ENCODE measurements at places on chromosomes 2 and 18.

GRCh38 chr18:59765343-59765742 lies 68.1 kb upstream of the CCBE1 start:
- DNase-seq: no peak

DNA sequence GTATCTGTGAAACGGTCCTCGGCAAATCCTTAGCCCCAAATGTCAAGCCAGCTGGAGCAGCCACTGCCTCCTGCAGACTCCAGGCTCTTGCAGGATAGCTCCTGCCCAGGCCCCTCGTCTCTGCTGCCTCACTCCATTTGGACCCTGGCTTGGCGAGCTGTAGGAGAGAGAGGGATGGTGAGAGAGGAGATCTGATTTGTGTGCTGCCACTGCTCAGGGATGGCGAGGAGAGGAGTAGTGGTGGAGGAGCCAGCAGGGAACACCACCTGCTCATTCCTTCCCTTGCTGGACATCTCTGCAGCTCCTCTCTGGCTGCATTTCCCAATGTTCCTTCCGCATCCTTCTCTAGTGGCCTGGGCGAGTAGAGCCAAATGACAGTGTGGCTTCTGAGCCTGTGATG lies 109.1 kb upstream of the NCK2 start:
- no peak for DNase-seq

DNA sequence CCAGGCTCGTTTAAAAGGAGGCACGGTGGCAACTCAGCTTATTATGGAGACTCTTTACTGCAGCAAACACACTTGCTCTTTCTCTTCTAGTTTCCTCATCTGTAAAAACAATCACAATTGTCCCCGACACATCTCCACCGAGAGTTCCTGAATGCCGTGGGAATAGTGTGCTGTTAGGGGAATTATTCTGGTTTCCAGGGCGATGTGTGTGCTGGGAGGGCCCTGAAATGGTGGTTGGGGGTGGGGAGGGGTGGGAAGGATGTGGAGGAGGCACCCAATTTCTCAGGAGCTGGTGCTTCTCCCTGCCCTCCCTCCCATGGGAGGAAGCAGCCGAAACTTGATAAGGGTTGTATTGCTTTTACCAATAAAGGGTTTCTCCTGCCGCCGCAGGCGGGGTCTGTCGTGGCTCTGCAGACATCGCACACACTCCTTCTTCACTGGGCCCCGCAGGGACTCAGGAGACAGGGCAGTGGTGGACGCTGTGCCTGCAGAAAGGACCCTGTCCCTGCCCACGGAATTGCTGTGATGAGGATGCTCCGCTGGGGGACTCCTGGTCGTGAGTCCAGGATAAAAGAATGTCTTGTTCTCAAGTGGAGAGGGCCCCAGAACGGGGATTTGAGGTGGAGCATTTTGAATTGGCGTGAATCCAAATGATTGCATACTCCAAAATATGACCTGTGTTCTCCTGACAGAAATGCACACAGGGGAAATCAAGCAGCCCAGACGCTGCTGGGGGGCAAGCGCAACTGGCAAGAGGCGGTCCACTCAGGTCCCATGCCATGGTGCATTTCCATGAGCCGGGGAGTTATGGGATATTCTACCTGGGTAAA lies 119.2 kb downstream of the ACKR3 start:
- DNase-seq: no peak

DNA sequence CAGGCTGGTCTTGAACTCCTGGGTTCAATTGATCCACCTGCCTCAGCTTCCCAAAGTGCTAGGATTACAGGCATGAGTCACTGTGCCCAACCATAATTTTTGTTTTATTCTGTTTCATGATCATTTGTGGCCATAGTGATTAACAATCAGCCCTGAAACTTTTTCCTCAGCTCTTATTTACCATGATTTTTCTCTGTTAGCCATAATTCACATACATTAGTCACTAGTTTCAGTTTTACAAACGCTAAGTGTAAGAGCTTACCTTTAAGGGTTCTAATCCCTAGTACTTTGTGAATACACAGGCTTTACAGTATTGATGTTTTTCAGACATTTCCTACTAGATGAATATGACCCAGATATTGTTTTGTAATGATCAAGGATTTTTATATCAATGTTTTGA lies 216.1 kb downstream of the DPP4 start:
- no peak for DNase-seq

- no peak for DNase-seq
Measured at GRCh38 chr2:107278672-107279071, 392.7 kb upstream of the ST6GAL2 start.

GRCh38 chr2:217367464-217367863 lies 507.6 kb upstream of the TNP1 start:
- DNase-seq: no peak

GRCh38 chr2:227781841-227782240 lies 31.8 kb upstream of the CCL20 start:
- DNase-seq: no peak

DNA sequence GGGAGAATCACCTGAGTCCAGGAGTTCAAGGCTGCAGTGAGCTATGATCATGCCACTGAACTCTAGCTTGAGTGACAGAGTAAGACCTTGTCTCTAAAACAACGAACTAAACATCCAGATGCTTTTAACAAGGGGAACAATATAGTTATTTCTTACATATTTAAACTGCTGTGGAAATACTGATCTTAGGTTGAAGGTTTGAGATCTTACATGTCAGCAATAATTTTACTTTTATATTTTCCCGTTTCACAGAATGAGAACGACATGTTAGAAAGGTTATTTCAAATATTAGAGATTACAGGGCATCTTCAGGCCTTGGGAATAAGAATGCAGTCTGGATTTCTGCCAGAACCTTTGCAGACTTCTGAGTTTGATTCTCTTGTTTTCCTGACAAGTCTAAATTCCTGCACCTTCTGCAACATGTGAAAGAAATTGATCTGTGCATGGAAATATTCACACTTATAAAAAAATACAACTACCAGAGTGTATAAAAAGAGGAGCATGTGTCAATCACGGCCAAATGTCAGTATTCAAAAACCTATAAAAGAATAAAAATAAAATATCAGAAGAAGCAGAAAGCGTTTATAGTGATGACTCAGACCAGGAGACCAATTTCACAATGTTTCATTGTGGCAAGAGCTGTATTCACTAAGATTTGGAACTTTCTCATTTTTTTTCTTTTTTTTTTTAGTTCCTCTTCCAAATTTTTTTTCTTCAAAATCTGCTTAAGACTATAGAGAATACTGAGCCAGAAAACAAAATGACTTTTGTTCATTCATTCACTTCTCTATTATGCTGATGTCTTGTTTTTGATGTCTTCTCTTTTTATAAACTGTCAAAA lies 29.6 kb downstream of the COLEC12 start:
- no peak for DNase-seq

DNA sequence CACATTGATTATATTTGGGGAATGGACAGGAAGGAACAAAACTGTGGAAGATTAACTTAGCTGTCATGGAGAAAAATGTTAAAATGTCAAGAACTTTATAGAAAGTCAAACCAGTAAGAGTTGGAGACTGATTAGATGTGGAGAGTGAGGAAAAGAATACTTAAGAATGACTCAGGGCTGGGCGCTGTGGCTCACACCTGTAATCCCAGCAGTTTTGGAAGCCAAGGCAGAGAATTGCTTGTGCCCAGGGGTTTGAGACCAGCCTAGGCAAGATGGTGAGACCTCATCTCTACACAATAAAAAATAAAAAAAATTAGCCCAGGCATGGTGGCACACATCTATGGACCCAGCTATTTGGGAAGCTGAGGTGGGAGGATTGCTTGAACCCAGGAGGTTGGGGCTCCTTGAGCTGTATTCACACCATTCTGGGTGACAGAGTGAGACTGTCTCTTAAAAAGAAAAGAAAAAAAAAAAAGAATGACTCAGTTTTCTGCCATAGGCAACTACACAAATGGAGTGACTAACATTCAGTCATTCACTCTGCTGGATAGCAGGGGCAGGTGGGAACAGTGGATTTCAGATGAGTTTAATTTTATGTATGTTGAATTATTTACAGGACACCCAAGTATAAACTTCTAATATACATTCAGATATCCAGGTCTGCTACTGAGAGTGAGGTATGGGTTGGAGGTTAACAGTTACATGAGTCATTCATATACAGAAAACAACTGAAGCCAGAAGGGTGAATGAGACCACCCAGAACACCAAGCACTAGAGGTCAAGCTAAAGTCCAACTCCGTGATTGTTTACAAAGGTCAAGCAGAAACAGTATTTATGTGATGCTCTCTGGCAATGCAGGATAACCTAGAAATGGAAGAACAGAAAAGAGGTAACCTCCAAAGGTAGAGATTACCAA lies 33.9 kb downstream of the ORC2 start:
- no peak for DNase-seq

DNA sequence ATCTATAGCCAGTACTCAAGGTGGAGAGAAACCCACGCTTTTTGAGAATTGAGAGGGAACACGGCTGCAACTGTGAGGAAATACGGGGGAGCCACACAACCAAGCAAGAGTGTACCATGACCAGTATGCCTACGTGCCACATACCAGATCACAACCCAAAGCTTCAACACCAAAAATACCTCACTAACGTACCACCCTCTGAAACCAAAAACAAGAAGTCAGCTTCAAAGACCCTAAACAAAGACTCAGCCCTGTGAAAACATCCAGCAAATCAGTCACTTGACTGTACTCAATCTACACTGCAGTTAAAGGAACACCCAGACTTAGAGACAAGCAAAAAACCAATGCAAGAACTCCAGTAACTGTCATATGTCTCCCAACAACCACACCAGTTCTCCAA lies 17.0 kb downstream of the RNU4ATAC start:
- no peak for DNase-seq

DNA sequence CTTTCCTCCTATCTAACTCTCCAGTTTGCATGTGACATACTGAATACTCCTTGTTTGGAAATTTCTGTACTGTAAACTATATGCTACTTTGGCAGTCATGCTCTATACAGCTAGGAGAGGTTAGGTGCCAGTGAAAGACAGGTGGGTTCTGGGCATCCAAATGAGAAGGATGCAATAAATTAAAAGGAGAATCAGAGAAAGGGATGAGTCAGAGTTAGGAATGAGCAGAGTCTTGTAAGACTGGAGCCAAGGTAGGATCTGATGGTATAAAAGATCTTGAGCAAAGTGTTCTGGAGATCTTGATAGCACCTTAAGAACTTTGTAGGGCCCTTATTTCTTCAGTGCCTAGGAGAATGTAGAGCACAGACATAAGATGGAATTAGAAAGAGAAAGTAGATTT lies 58.7 kb upstream of the STAM2 start:
- no peak for DNase-seq

- no peak for DNase-seq
Measured at GRCh38 chr2:33607251-33607721, 8.2 kb upstream of the FAM98A start.

GRCh38 chr2:129302106-129302505 lies 677.4 kb upstream of the RAB6C start:
- no peak for DNase-seq

DNA sequence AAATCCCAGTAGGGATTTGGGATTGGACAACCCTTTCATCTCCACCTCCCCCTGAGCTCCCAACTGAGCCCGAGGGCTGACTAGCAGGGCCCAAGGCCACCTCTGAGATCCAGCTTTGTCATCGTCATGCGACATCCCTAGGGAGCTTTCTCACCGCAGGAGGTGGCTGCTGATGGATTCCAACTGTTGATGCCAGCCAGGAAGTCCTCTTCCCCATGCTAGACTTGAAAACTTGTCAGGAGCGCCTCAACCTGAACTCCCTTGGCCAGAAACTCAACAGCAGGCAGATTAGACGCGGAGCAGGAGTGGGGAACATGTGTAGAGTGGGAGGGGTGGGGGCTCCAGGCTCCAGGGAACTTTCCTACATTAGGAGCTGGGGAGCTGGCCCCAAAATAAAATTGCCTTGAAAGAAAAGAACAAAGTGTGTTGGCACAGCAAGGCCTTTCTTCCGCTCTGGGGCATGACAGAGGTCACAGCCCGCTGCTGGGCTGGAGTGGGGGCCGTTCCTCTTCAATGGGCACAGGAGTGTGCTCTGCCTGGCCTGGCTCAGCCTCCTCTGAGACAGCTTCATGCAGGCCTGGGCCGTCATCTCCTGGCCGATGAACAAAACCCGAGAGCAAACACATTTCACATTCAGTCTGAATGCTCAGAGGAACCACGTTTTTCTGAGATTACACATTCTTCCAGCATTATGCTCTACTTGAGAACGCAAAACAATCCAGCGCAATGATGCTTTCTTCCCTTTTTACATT lies 34.5 kb downstream of the EMILIN2 start:
- no peak for DNase-seq

DNA sequence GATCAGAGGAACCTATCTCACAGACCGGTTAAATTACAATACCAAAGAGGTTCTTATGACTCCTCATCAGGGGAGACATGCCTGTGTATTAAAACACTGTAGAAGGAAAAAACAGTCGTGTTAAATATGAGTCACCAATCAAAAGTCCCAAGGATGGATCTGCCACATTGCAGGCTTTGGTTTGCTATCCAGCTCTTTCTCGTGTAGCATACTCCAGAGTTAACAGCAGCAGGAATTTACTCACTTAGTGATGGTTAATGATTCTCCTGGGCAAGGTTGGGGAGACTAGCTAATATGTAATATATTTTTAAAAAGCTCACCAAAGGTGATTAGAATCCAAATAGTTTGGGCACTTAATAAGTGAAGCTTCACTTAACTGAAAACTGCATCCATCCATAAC lies 109.7 kb downstream of the MBD5 start:
- DNase-seq: no peak

- DNase-seq: no peak
Measured at GRCh38 chr18:66993492-66993891, 389.6 kb upstream of the CDH19 start.

DNA sequence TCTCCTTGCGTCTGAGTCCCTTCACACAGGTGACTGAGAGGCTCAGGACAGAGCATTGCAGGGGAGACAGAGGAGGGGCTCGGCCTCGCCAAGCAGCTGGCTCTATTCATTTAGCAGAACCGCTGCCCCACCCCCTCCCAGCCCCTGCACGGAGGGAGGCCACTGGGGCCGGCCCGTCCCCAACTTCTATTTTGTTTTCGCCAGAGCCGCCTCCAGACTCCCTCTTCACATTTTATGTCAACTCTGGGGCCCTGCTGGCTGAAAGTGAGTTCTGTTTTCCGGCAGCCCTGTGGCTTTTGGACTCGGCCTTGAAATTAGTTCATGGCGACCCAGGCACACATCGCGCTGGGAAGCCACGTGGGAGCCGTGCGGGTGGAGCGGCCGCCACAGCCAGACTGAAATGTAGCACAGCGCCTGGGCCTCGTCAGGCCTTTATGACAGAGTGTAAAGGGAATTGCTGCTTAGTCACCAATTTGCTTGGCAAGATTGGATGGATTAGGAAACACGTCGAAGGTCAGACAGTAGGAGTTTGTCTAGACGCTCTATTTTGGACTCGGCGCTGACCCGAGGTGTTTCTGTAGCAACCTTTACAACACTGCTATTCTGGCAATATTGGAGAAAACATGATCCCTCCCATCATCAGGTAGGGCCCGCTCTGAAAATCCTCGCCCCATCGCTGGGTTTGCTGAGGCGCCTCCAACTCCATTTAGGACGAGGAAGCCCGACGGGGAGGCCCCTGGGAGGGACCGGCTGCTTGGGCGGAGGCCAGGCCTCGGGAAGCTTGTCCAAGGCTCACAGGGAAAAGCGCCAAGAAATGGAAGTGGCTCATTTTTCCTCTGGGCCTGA lies 90.7 kb upstream of the CTDP1 start:
- peak; percentile 9 for DNase-seq
